Central memory CD4-positive, alpha-beta T cell (primary cell): ENCODE measurements at places on chromosomes 1 and 21.

DNA sequence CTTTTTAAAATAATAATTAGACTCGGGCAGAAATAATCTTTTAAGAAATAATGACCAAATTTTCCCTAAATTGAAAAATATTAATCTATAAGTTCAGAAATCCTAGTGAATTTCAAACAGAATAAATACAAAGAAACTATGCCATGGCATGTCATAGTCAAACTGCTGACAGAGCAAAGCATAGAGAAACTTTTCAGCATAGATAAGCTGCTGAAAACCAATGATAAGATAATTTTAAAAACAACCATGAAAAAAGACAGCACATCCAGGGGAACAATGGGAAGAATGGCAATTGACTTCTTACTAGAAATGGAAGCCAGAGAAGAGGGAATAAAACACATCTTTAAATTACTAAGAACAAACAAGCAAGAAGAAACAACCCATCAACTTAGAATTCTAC is 19.8 kb downstream of the CD1D start:
- DNase-seq, result no peak

- no peak for DNase-seq
Measured at GRCh38 chr1:16984717-16985116, 4.3 kb upstream of the MFAP2 start.

DNA sequence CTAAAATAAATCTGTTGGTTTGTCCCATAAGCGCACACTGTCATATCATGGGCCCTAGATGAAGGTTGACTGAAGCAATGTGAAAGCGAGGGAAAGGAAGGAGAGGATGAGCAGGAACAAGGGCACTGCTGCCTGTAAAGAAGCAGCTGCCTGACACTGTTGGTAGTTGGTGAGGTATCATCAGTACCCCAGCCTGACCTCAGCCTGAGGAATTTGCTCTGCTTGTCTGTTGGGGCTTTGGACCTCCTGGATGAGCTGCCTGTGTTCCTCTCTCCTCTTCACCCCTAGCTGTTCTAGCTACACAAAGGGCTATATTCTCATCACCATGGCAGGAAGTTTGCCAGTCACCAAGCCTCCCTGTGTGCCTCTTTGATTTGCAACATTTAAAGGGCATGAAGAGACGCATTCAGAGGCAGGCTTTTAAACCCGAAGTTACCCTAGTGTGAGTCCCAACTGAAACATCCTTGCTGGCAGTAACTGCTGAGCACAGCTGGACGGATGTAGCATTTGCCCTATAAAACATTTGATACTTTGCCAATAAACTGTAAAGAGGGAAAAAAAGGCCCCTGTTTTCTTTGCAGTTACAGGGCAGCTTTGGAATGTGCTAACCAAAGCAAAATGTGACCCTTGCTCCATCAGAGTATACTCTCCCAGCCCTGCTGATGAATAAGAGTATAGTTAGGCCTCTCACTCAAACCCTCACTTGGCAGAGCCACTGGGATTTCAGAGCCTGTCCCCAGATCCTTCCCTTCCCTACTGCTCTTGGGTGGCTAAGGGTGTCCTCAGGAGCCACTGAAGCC is 22.2 kb upstream of the SPATA6 start:
- DNase-seq, result no peak

GRCh38 chr1:203565049-203565448 is 61.6 kb upstream of the ATP2B4 start:
- no peak for DNase-seq

GRCh38 chr1:50378770-50379169 is 44.5 kb downstream of the DMRTA2 start:
- DNase-seq, result no peak

DNA sequence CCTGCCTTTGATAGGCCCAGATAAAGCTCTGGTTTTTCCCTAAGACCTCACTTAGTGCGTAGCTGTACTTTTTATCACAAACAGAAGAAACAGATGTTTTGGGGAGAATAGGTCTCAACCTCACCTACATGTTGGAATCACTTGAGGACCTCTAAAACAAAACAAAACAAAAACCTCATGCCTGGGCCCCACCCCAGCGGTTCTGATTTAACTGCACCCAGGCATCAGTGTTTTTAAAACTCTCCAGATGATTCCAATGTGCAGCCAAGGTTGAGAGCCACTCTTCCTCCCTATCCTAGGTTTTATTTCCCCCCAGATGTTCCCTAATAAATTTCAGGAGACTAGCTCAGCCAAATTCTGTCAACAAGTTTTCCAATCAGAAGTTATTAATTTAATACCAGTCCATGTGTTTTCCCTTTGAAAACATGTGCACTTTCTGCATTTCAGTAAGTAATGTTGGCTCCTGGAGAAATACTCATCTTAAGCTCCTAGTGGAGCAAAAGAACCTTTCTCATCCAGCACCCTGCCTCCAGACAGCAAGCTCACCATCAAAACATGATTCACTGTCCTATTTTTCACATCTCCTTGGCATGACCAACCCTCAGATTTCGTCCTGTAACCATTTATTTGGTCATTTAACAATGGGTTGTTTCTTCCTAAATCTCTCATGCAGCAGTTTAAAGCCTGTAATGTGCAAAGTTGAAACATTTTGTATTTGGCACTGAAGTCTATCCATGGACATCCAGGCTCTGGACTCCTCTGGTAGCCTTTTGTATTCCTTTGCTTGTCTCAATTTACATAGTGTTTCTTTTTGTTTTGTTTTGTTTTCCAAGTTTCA is 27.5 kb downstream of the LRRC8C start:
- peak; percentile 25 for DNase-seq

DNA sequence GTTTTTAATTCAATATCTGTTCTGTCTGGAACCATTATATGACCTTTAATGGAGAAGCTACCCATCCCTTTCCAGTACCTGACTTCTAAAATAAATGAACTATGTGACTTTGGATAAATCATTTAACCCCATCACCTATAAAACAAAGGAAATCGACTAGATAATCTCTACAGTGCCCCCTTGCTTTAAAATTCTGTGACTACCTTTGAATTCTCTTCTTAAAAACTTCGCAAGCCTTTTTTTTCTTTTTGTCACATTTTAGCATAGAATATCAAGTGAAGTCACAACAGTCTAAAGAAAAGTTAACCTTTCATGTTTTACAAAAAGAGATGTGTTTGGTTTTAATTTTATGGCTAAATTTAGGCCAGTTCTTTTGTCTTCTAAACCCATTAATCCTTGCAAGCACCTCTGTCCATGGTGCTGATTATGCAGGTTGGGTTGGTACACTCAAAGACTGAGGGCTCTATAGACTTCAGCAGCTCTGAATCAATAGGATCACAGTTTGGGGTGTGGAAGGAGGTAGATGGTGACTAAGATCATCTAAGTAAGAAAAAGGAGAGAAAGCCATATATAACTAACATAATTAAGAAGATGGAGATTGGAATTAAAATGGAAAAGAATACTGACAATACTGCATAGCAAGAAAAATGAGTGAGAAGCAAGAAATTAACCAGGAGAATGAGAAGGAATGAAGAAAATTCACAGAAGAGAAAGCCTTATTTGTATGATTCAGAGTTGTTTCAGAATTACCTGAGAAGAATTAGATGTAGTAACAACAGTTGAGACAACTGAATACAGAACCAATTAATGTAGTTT is 59.2 kb downstream of the TBX15 start:
- DNase-seq, result no peak

- DNase-seq, result no peak
Measured at GRCh38 chr1:5911871-5912271, 80.4 kb downstream of the NPHP4 start.

DNA sequence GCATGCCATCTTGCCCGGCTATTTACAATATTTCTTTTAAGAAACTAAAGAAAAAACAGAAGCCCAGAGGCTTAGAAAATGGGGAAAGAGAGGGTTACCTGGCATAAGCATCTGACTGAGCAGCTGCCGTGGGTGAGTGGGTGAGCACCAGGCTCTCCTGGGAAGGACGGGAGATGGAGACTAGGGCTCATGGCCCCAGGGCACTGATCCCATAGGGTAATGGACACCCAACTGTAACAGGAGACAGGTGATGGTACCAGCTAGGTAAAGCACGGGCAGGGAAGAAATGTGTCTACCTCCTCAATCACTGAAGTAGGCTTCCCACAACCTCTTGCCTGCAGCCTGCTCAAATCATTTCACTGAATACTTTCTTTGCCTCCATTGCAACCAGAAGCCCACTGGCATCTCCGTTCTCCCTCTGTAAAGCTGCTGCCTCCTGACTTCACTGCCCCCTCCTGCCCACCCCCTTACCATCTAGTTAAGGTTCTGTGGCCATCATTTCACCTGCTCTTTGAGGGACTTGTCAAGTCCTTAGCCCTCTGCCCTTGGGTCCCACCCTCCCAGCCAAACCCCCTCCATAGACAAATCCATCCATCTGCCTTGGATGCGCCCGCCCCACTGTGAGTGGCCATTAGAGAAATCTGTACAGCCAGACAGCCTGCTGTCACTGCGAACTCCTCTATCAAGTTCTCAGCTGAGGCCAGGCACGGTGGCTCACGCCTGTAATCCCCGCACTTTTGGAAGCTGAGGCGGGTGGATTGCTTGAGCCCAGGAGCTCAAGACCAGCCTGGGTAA is 6.2 kb downstream of the TMEM125 start:
- no peak for DNase-seq

DNA sequence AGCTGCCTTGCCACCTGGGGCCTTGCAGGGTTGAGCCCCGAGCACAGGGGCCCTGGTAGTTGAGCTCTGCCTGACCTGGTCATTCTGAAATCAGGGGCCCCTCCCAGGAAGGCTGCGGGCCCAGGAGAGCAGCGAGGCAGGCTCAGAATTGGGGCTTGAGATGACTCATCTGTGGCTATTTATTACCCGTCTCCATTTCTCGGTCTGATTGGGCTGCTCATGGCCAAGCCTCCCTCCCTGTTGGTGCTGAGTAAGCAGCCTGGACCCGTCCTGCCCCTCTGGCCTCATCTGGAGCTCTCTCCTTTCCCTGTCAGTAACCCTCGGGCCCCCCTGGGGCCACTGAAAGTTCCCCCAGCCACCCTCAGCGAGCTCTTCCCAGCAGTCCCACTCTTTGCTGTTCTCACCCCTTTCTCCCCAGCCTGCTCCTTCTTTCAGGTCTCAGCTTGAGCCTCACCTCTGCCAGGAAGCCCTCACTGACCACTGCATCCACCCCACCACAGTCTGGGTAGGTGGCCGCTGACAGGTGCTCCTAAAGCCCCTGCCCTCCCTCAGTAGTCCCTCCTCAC is 11.0 kb upstream of the TNFRSF8 start:
- DNase-seq, result no peak

DNA sequence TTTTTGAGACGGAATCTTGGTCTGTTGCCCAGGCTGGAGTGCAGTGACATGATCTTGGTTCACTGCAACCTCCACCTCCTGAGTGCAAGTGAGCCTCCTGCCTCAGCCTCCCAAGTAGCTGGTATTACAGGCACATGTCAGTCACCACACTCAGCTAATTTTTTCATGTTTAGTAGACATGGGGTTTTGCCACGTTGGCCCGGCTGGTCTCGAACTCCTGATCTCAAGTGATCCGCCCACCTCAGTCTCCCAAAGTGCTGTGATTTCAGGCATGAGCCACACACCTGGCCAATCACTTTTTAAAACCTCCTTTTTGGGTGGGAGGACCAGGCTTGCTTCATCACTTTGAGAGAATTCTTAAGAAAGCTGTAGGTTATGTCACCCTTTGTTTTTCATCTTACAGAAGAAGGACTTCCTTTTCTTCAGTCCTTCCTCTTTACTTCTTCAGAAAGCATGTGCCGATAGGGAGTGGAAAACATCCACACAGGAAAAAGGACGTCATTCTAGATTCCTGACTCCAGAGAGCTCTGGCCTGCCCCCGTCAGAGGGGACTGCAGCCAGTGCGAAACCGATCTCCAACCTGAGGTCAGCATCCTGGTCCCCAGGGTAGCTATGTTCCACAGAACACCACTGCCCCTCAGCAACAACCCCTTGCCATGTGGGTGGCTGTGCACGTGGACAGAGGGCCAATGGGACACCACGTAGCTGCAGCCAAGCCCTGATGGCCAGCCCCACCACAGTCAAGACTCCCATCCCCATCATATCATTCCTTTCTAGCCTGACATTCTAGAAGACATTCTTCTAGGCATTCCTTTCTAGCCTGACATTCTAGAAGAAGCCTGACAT is 21.9 kb downstream of the NCF2 start:
- no peak for DNase-seq

DNA sequence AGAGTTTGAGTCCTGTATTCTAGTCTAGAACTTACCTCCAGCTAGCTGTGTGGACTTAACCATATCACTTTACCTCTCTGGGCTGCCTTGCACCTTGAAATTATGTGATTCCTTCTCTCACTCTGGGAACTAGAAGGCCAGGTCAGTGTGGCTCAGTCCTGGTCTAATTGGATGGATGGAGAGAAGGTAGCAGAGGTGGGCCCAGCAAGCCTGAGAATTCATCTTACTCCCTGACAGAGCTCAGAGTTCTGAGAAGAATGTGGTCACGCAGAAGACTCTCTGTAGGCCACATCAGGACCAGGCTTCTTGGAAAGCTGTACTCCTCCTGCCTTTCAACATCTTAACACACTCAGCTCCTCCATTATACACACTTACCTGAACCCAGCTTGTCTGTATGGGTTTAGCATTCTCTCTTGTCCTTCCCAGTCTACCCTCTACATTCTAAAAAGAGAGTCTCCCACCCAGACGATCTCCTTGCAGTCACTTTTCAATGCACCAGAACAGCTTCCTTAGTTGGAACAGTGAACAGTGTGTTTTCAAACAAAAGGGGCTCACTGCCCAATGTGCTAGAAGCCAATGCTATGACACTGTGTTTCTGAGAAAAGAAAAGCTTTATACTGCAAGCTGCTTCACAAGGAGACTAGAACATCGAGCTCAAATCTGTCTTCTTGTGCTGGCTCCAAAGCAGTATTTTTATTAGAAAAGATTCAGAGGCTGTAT is 60.5 kb downstream of the CAPN9 start:
- DNase-seq, result no peak

- no peak for DNase-seq
Measured at GRCh38 chr1:103108376-103109150, at the start of gene COL11A1. Gene COL11A1, minus strand, starts transcription at chr1:103108522. Its CDS starts 344 bp downstream, at chr1:103108178.

DNA sequence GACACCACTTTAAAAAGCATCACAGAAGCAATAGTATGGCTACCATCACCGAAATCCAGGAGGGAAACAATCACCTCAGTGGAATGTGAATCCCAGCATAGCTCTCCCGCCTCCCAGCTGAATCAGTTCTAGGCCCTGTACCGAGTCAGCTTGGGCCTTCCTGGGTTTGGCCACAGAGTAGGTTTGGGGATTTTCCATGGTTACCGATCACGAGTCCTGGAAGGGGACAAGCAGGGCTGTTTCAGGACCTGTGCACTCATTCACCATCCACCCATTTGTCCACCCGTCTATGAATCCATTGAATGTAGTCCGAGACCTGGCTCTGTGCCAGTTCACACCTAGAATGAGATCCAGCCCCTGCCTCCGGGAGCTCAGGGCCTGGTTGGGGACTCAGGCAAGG is 94.2 kb downstream of the ARHGEF10L start:
- no peak for DNase-seq

DNA sequence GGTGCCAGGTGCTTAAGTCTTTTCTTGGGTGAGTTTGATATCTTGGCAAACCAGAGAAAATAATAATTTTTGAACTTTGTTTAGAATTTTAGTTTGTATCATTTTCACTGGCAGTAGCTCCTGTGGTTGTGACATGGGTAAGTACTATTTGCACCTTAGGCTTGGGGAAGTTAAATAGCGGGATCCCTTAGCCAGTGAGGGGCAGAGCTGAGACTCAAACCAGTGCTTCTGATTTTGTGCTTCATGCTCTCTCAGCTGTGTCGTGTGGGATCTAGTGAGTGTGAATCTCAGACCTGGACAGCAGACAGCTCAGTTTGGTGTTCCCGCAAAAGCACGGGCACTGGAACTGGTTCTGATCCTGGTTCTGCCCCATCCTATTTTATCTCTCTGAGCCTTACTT is 9.6 kb downstream of the PRCC start:
- no peak for DNase-seq
